ENCODE measurements at places on chromosomes 16 and 17.
A peak's percentile ranks its signal among the peaks of the same experiment; 100 is the strongest.

DNA sequence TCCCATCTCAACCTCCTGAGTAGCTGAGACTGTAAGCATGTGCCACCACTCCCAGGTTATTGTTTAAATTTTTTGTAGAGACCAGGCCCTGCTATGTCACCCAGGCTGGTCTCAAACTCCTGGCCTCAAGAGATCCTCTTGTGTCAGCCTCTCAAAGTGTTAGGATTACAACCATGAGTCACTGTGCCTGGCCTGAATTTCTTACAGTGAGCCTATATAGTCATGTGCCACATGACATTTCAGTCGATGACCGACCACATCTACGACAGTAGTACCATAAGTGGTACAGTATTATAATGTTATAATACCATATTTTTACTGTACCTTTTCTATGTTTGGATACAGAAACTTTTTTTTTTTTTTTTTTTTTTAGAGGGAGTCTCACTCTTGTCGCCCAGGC, 195.3 kb downstream of the STX8 start:
- DNase-seq = no peak

DNA sequence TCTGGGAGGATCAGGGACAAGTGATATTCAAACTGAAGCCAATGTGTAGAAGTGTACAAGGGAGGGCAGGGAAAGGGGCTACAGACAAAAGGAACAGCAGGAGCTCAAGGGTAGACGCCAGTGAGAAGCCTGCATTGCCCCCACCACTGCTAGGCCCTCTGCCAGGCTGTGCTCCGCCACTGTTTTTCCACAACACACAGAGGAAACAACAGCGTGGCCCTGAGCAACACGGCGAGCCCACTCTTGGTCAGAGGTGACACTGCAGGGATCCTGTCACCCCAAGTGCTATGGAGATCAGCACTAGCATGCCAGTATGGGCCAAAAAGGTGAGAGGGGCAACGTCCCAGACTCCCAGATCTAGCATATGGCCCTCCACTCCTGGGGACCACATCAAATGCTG, 23.4 kb downstream of the MYO18A start:
- DNase-seq = no peak

DNA sequence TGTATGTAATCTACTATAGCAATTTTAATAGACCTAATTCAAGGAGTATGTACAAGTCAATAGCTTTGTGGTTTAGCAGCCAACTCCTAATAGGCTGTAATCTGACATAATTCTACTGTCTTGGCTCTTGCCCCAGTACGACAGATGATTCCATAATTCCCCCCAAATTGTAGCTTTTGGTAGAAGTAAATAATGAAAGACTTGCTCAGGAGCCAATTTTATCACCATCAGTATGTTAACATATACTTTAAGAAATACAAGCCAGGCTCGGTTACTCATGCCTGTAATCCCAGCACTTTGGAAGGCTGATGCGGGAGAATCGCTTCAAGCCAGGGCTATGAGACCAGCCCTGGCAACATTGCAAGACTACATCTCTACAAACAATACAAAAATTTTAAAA, 53.9 kb downstream of the AP2B1 start:
- no peak for DNase-seq

DNA sequence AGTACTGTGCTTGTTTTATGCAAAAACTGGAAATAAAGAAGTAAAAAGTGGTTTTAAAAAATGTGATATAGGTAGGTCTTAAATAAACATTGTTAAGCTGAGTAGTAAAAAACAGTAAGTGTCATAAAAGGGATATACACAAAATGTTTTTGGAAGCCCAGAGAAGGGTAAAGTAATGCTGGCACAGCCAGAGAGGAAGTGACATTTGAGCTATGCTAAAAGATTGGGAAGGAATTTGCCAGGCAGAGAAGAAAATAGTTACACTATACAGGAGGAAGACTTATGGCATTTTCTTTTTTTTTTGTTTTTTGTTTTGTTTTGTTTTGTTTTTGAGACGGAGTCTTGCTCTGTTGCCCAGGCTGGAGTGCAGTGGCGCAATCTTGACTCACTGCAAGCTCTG, 40.8 kb upstream of the TAOK1 start:
- no peak for DNase-seq

DNA sequence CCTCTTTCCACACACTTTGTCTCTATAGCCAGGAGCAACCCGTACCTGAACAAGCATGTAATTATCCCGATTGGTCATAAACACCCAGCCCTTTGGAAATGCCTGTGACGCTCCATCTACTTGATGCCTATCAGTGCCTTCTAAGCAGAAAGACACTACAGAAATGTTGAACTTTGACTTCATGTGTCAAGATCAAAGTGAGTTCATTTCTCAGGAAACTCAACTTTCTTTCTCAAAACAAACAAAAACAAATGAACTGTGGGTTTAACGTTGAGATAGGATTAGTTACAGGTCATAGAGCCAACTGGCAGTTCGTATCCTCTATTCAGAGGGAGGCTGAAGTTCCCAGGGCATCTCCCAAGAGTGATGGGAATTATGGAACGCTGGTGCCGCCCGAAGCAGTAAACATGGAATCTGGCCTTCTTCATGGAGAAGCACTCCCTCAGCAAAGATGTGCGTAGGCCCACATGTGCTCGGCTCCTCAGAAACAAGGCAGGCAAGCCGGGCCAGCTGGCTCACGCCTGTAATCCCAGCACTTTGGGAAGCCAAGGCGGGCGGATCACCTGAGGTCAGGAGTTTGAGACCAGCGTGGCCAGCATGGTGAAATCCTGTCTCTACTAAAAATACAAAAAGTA, 9.5 kb downstream of the SLC6A4 start:
- DNase-seq = no peak

GRCh38 chr17:7774055-7774521, 56.5 kb downstream of the DNAH2 start:
- no peak for DNase-seq

DNA sequence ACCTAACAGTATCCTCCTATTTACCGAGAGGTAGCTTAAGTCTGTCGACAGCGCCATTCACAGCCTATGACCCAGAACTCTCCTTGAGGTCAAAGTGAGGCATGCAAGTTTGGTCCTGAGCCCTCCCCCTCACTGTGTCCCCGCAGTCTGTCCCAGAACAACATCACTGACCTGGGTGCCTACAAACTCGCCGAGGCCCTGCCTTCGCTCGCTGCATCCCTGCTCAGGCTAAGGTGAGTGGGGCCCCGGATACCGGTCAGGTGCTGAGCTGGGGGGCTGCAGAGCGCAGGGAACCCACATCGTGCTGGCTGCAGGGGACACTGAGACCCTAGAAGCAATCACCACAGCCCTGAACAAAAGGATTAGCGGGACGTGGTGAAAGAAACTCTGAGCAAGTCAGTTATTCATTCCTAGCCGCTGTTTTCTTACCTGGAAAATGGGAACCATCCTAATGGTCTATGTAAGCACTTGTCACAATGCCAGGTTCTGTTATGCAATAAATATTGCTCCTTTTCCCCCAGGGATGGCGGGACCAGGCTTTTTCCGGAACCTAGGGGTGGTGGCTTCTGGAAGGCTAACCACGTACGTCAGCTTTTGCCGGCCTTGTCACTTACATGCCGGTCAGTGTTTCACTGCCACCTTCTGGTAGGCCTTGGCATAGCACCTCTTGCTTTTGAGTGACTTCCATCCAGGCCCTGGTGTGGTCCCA, 23.8 kb downstream of the DEXI start:
- peak; percentile 81 for DNase-seq

- no peak for DNase-seq
Observed at GRCh38 chr17:29246628-29247027, at the start of gene CRYBA1. TSS of gene CRYBA1 (plus strand) at chr17:29246859. CDS start at chr17:29246864, 5 bp downstream.

- no peak for DNase-seq
Observed at GRCh38 chr16:24130494-24131085, 125.5 kb upstream of the CACNG3 start.

DNA sequence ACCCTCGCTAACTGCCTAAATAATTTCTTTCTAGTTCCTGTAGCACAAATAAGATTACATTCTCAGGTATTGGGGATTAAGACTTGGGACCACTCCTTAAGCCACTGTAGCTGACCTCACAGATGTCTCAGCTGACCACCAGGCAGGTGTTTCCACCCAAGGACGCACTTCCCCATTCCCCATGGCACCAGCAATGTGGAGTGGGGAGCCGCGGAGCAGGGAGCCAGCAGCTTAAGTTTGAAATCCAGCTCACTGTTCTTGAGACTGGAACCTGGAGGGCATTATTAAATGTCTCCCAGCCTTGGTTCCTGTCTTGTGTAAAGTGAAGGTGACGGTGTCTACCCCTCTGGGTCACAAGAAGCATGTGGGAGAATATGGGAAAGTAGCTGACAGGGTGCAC, 249.4 kb upstream of the CACNG5 start:
- no peak for DNase-seq

- no peak for DNase-seq
Observed at GRCh38 chr16:86467490-86467889, 42.8 kb upstream of the FOXF1 start.

GRCh38 chr17:27590864-27591263, 40.1 kb upstream of the LGALS9 start:
- no peak for DNase-seq

GRCh38 chr16:85092309-85092708, 20.0 kb downstream of the CIBAR2 start:
- DNase-seq = no peak
